ENCODE measurements at places on chromosomes 2 and 18. TPM values are rescaled to one million over a fixed set of nuclear protein-coding genes. Genes with fewer than 3 reads are reported as not detected.

DNA sequence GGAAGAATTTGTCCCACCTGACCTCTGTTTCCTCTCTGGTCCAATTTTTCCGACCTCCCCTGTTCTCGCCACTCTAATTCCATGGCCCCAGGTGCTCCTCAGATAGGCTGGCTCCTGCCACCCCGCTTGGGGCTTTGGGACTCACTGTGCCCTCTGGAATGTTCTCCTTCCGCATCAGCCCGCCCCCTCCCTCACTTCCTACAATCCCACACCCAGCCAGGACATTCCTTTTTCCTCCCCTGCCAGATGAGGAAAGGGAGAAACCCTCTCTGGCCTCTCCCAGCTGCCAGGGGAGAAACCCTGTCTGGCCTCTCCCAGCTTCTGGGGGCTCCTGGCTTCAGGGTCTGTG, 3.1 kb upstream of the OR6B2 start:
- DNase-seq, result no peak

Gene FSHR
- polyA plus RNA-seq, result not detected

Gene STEAP3
- 7.7 TPM for polyA plus RNA-seq

- no peak for DNase-seq
Observed at GRCh38 chr2:758073-758820, 81.0 kb upstream of the TMEM18 start.

Gene TMEM178A
- 2.0 TPM for polyA plus RNA-seq

DNA sequence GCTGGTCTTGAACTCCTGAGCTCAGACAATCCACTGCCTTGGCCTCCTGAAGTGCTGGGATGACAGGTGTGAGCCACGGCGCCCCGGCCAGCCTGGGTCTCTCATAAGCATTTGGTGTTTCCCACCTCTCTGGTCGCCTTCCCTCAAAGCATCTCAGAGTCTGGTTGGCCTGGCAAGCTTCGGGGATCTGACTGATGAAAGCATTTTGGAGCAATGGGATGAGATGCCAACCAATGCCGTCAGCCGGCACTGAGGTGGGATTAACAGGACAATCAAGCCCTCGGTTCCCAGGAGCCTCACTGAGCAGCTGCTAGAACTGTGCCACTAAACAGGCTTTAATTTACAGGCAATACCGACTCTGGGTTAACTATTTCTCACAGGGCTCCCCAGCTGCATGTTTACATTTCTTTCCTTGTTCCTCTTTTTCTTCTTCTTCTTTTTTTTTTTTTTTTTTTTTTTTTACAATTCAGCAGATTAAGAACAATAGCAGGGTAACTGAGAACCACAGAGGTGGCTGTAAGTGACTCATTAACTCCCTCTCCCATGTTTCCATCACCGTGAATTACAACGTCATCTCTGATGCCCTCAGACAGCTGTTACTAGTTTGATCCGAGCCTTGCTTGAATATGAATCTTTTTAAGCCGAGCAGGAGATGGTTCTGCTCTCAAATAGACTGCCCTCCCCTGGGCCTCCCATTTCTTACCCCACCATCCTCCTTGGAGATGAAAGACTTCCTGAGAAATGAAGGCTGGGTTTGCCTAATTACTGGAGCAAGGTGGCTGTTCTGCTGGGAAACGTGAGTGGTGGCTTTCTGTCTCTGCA, 37.9 kb downstream of the ODC1 start:
- DNase-seq, result no peak

- DNase-seq, result no peak
Observed at GRCh38 chr2:105427485-105427884, 28.6 kb upstream of the FHL2 start.

Gene CKAP2L
- 3.3 TPM for polyA plus RNA-seq

- no peak for DNase-seq
Observed at GRCh38 chr2:54586494-54586893, 130.4 kb downstream of the SPTBN1 start.

- DNase-seq, result no peak
Observed at GRCh38 chr18:55384551-55385275, 203.3 kb downstream of the TCF4 start.

DNA sequence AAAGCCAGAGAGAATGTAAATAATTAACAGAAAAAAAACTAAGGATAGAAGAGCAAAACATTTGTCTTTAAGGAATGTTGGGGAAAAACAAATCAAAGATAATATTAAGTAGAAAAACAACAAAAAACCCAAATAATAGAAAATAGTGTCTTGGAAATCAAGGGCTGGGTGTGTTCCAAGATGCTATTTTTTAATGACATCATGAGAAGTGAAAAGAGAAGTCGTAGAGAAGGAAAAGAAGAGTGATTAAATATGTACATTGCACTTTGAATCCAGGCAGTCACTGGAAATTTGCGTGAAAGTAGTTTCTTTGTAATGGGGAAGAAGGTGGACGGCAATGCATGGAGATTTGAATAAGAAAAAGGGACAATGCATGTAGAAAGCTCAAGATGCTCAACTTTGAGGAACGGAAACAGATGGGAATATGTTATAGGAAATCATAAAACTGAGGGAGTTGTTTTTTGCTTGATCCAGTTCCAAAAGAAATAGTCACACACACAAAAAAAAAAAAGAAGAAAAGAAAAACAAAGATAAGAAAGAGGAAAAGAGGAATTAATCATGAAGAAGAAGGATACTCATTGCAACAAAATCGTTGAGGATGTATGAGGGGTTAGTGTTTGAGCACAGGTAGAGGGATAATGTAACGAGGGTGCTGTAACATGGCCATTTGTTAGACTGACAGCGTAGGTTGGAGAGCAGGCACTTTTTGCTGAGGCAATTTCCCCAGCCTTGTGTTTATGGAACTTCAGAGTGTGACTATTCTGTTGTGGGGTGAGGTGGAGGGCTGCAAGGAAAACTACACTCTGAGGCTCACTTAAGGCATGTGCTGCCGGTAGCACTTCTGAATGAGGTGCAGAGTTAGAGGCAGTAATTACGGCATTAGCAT, 184.1 kb downstream of the CALCRL start:
- no peak for DNase-seq

Gene UGT1A5
- not detected for polyA plus RNA-seq

Gene RFX8
- 2.1 TPM for polyA plus RNA-seq

DNA sequence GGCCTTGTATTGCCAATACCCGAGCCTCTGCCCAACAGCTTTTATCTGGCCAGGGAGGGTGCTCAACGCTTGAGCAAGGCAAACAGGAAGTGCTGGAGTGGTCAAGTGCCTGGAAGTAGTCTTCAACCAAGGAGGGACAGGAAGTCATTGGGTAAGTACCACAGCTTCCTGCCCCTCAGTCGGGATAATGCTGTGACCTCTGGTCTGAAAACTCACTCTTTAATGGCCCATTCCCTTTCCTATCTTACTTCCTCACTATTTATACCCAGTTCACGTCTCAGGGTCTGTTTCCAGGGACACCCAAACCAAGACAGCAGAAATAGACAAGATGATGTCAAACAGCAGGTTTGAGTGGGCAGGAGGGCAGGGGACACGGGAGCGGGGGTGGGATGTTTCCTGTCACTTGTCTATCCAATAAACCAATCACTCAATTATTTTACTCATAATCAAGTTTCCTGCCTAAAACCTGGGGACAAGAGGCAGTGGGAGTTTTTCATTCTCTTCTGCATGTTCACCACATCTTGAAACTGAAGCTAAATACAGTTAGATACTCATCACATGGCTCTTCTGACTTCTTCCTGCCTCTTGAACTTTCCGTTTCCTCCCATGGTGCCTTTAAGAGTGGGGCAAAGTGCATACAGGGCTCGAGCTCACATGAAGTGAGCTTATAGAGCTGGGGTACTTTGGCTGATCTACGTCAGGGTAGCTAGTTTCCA, 68.9 kb upstream of the CAB39 start:
- DNase-seq, result no peak

DNA sequence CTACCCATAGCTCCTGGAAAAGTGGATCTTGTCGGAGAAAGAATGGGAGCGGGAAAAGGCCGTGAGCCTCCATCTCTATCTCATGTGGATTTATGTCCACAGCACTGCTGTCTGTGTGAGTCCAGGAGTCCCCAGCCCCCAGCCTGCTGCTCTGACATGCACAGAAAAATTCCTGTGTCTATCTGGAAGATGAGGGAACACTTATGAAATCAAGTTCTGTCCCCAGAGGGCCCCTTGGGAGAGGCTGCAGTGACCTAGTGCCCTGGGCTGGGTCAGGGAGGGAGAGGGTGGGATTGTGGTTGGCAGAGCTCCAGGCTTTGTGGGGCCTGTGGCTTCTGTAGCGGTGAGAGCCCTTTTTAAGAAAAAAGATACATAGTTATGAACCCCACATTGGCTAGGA, 37.6 kb downstream of the HJURP start:
- DNase-seq, result no peak

Gene COL4A4
- polyA plus RNA-seq, result 0.33 TPM

- no peak for DNase-seq
Observed at GRCh38 chr18:45103319-45104048, 422.8 kb downstream of the SETBP1 start.

DNA sequence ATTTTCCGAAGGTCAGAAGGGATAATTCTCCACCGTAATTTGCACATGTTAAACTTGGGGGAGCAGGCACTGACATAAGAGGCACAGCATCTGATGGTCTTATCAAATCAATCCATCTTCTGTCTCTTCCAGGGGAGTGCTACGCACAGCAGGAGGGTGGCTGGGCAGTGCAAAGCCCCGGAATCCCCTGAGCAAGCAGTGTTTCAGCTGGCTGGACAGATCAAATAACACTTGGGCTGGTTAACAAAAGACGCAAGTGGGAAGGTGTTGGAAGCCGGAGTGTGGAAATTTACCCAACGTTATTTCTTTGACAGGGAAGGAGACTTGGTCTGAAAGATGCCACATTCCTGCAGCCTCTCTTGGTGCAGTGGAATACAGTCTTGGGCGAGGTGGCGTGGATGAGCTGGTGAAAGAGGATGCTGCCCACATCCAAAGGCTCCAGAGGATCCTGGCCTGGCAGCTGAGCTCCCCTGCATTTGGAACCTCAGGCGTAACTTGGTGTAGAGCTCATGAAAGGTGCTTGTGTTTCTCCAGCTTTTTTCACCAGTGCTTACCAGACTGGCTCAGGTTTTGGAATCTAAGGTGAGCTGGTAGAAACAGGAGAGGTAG, 103.0 kb downstream of the MAPK4 start:
- no peak for DNase-seq

Gene LBX2
- 0.37 TPM for polyA plus RNA-seq

- DNase-seq, result no peak
Observed at GRCh38 chr2:15809404-15809803, 130.9 kb upstream of the MYCN start.

Gene PKDCC
- 6.6 TPM for polyA plus RNA-seq

GRCh38 chr2:165067643-165068486, 112.5 kb upstream of the SLC38A11 start:
- no peak for DNase-seq

Gene GPAT2
- 4.9 TPM for polyA plus RNA-seq

Gene RETREG2
- polyA plus RNA-seq, result 131 TPM

GRCh38 chr2:43136011-43136799, 90.2 kb downstream of the ZFP36L2 start:
- DNase-seq, result no peak

GRCh38 chr2:119517433-119517832, 6.8 kb downstream of the SCTR start:
- no peak for DNase-seq

GRCh38 chr18:54148151-54148550, 76.3 kb downstream of the MBD2 start:
- no peak for DNase-seq

Gene HOXD12
- not detected for polyA plus RNA-seq

- DNase-seq, result peak; percentile 98
Observed at GRCh38 chr18:58997811-58998337, 133.2 kb downstream of the ZNF532 start.

- DNase-seq, result no peak
Observed at GRCh38 chr2:118654945-118655344, 192.5 kb downstream of the EN1 start.

DNA sequence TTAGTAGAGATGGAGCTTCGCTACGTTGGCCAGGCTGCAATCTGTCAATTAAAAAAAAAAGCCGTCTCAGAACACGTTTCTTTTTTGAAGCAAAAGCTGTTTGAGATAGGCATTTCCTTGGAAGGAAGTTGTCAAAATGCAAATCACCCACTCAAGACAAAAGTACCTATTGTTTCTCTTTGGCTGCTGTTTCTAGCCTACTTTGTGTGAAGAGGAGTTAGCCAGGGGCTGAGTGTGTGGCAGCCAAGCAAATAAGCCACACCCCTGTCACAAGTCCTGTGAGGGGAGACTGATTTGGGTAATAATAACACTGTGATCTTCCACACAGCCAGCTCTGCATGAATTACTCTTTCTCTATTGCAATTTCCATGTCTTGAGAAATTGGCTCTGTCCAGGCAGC, 47.4 kb upstream of the CDCA7 start:
- no peak for DNase-seq

DNA sequence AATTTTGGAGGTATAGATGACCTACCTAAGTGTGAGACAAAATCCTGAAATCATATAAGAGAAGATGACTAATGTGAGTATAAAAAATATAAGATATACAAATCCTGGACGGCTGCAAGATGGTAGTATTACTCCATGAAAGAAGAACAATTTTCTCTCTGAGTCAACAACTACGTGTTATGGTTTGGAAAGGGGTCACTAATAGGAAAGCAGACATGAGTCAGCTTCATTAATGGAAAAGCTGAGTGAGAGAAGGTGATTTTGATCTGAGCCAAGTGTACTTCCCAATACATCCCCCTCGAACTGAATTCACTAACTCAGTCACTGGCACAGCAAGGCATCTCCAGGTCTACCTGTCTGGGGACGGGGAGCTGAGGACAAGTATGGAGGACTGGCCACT, 20.1 kb upstream of the SELENOI start:
- no peak for DNase-seq

- no peak for DNase-seq
Observed at GRCh38 chr2:190882411-190882766, 1.8 kb downstream of the GLS start.

DNA sequence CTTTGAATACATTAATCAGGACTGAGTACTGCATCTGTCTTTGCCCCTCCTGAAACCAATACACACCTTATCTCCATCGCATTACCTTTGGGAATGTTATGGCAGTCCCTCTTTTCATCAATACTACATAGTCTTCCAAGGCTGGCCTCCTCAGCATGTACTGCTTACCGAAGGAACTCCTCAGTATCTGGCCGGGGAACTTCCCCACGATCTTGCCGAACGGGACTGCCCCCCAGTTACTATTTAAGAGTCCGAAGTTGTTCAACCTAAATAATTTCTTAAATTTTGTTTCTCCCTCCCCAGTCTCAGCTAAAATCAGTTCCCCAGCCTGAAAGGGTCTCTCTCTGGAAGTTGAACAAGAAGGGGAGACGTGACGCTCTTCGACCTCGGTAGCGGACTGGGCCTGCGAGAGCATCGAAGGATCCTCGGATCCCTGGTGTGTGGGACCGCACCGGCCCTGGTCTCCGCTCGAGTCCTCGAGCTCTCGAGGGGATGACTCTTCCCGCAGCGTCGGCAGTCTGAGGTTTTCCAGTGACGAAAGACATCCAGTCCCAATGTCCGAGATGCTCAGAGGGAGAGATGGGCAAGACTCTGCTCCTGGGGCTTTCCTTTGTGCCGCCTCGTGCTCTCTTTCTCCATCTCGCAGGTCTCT, 489 bp downstream of the TRMT61B start:
- no peak for DNase-seq

GRCh38 chr2:210230518-210230917, 5.3 kb upstream of the ACADL start:
- DNase-seq, result no peak

Gene CDH7
- polyA plus RNA-seq, result not detected

Measured in BJ (cell line).